ENCODE measurements at places on chromosomes 3 and 15.

GRCh38 chr3:142263112-142263511 lies 37.7 kb upstream of the GK5 start:
- DNase-seq: no peak

GRCh38 chr3:33636125-33636850 lies 81.8 kb downstream of the CLASP2 start:
- peak; percentile 71 for DNase-seq

- no peak for DNase-seq
These were observed 17.0 kb downstream of the RPLP1 start for GRCh38 chr15:69469467-69470201.

GRCh38 chr3:143358155-143358792 lies 238.7 kb downstream of the CHST2 start:
- DNase-seq: no peak
